Natural killer cell treated with Interleukin-12 subunit alpha and Interleukin-12 subunit beta and Interleukin-15 and Interleukin-18, amount 100 ng/mL, for 72 hours (primary cell): ENCODE measurements at places on chromosomes 3 and 15. TPM values are rescaled to one million over a fixed set of nuclear protein-coding genes. Genes with fewer than 3 reads are reported as not detected.

Gene EAF1
- total RNA-seq, result 74.3 TPM

Gene TMOD2
- total RNA-seq, result 2.6 TPM

Gene DAZL
- total RNA-seq, result not detected

Gene MAGI1
- total RNA-seq, result not detected

Gene DZIP1L
- not detected for total RNA-seq

GRCh38 chr3:149085828-149086231 lies 503 bp downstream of the HLTF start:
- no peak for DNase-seq

DNA sequence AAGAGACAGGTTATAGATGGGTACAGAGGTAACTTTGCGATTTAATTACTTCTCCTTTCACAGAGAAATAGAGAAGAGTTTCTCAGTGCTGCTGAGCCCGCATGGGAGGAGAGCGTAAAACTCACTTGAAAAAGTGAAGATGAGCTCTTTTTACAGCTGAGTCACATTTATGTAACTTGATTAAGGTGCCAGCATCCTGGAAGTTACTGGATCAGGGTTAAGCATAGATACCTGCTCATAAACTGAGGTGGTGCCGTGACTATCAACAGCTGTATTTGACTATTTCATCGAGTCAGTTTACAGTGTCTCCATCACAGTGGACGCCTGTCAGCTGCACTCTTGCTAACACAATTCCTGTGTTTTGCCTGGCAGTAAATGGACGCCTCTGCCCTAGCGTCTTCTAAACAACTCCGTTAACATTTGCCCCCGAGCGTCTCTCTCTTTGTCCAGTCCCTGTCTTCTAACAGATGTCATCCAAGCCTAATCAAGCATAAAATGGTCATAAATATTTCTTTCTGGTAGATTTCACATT lies 414.6 kb downstream of the FOXP1 start:
- DNase-seq, result no peak

DNA sequence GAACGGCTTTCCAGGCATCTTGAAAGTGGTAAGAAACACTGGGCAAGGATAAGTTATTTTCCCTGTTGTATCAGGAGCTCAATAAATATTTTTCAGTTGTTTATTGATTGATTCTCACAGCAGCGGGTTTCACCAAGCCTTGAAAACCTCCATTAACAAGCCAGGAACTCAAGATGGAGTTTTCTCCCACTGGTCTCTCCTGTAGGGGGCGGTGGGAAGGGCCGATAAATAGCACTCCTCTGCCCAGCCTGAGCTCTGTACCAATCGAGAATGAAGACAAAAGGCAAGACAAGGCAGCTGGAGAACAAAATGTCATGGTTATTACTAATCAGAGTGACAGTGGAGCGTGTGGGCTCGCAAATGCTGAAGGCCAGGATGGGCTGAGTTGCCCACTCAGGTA lies 7.4 kb downstream of the HRH1 start:
- no peak for DNase-seq

- DNase-seq, result no peak
Measured at GRCh38 chr3:111733856-111734255, 125.2 kb upstream of the PHLDB2 start.

DNA sequence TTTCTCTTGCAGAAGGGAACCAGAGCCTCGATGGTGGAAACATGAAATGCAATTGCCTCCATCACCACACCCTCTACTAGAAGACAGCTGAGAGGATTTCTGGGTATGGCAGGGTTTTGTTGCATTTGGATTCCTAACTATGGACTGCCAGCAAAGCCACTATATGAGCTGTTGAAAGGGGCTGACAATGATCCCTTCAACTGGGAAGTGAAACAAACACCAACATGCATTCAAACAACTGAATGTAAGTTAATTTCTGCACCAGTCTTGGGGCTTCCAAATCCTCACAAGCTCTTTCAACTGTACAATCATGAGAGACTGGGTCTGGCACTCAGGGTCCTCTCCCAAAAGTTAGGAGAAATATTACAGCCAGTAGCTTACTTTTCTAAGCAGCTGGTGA lies 116.7 kb upstream of the PLCL2 start:
- DNase-seq, result no peak

DNA sequence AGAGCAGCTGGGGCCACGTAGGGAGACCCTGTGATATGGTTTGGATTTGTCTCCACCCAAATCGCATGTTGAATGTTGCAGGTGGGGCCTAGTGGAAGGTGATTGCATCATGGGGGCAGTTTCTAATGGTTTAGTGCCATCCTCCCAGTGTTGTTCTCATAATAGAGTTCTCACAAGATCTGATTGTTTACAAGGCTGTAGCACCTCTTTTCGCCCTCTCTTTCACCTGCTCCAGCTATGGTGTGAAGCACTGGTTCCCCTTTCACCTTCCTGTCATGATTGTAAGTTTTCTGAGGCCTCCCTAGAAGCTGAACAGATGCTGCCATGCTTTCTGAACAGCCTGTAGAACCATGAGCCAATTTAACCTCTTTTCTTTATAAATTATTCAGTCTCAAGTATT lies 198.9 kb upstream of the CBLB start:
- DNase-seq, result no peak

GRCh38 chr3:145815707-145816413 lies 345.1 kb downstream of the PLOD2 start:
- DNase-seq, result no peak

DNA sequence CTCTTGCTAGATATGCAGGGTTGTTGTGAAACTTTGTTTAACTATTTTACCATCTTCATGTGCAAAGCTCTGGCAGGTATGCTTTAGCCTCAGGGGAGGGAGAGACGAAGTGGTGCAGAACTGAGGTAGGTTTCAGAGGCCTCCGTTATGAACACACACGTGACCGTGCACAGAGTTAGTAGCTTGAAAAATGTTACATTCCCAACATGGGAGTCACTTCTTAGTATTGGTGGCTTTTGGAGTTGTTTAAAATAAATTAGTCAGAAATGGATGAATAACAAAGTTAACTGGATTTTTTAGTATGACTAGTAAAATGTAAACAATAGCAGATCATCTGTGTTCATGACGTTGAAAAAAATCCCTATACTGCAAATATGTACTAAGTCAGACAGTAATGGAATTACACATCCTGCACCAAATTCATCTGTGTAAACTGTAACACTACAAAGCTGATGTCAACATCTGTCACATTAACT lies 279.6 kb downstream of the KLF13 start:
- no peak for DNase-seq

GRCh38 chr3:172973799-172974198 lies 167.2 kb downstream of the SPATA16 start:
- DNase-seq, result no peak

DNA sequence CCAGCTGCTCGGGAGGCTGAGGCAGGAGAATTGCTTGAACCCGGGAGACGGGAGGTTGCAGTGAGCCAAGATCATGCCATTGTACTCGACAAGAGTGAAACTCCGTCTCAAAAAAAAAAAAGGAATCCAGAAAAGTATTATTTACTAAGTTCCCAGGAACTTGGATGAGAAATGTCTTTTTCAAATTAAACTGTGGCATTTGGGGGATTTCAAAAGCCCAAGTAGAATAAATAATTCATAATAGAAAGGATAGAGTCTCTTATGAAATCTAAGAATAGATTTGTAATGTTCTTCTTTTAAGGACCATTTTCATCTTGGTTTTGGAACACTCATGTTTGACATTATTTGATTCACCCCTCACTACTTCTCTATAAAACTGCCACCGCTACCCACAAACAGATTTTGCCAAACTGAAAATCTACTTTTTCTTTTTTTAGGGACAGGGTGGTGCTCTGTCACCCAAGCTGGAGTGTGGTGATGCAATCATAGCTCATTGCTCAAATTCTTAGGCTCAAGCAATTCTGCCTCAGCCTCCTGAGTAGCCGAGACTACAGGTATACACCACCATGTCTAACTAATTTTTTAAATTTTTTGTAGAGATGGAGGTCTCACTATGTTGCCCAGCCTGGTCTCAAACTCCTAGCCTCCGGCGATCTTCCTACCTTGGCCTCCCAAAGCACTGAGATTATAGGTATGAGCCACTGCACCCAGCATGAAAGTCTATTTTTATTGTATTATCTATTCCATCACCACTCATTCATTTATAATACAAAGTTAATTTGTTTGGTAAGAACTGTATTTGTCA lies 99.3 kb downstream of the SENP2 start:
- DNase-seq, result no peak

DNA sequence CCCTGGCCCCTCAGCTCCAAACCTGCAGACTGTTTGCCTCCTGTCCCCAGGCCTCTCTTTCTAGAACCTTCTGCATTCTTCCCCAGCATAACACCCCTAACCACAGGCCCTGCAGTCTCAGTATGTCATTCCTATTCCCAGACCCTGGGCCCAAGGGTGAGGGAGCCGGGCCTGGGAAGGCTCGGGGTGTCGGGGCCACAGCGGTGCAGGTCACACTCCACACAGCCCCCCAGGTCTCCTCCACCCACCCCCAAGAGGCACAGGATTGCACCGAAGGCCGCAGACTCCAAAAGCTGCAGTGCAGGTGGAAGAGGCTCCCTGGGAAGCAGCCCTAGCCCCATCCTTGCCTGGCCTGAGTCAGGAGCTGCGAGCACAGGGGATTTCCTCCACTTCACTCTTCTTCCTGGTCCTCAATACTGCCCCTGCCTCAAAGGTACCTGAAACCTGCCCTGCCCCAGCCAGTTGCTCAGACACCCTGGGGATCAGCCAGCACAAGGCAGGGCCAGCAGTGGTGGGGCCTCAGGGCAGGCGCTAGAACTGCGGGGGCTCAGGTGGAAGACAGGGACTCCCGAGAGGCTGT lies 31.1 kb downstream of the TNK2 start:
- no peak for DNase-seq

DNA sequence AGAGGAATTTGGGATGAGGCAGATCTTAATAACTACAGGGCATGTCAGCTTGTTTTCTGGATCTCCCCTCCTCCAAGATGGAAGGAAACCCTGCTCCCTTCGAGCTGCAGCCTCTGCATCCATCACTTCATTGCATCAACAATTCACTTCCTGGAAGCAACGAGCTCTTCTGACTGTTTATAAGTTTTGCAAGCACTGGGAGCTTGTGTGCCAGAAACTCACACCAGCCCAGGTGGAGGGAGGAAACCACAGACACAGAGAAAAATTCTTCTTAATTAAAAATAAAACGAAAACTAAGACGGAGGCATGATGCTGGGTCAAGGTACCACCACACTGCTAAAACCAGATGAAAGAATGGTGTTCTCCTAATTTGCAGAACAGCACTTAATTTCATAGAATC lies 10.6 kb downstream of the LRIG1 start:
- no peak for DNase-seq

DNA sequence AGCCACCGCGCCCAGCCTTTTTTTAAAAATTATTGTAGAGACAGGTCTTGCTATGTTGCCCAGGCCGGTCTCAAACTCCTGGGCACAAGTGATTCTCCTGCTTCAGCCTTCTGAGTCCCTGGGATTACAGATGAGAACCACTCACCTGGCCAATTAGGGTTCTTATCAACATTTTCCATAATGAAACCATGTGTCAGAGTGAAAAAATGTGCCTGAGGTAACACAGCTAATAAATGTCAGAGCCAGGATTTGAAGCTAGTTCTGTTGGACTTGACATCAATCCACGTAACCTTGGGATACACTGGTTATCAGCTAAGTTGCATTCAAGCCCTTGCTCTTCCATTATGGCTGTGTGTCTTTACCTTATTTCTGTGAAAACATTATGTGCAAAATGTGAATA lies 29.1 kb downstream of the CHST14 start:
- DNase-seq, result no peak

GRCh38 chr15:70347321-70348225 lies 249.9 kb upstream of the TLE3 start:
- DNase-seq, result no peak
